ENCODE measurements at places on chromosomes 5 and 9. TPM values are rescaled to one million over a fixed set of nuclear protein-coding genes. Genes with fewer than 3 reads are reported as not detected.

GRCh38 chr5:56095579-56096102 lies 100.9 kb upstream of the IL6ST start:
- no peak for DNase-seq

- no peak for DNase-seq
These were observed 655.8 kb upstream of the SEMA6A start for GRCh38 chr5:117230375-117230774.

GRCh38 chr9:123964761-123965160 lies 34.8 kb upstream of the DENND1A start:
- DNase-seq: no peak

GRCh38 chr5:131068893-131069643 lies 96.0 kb downstream of the HINT1 start:
- DNase-seq: no peak

DNA sequence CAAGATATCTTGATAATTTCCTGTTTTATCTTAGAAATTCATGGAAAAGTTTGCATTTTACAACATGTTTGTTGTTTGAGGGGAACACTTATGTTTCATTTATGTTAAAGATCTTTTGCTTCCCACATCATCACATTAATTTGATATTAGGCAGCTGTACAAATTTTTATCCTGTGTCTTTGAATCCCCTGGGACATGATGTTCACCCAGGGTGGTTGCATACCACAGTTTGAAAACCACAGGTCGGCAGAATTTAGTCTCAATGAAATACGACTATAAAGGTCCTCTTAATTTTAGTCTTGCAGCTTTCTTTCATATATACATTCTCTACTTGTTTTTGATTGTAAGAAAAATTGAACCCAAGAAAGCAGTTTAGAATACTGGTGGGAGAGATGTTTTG lies 3.7 kb downstream of the NAA35 start:
- DNase-seq: no peak

DNA sequence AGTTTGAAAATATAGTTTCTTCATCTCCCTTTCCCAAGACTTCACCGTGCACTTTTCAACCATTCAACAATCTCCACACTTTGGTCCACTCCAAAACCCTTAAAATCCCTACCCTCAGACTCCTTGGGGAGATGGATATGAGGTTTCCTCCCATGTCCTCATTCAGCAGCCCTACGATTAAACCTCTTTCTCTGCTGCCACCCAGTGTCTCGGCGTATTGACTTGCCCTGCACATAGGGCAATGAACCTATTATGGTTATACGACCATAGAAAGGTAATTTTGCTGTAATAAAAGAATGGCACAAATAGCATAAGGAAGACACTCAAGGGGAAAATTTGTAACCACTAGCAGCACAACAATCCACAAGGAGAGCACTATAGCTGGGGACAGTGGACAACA lies 803.5 kb downstream of the TLE1 start:
- DNase-seq: peak; percentile 5

TAF9 gene
- total RNA-seq: 66.4 TPM

SLC36A2 gene
- not detected for total RNA-seq
